ENCODE measurements at places on chromosomes 16 and 17. TPM values are rescaled to one million over a fixed set of nuclear protein-coding genes. Genes with fewer than 3 reads are reported as not detected.

- DNase-seq, result no peak
These were observed 20.0 kb upstream of the GLG1 start for GRCh38 chr16:74626741-74627416.

DNA sequence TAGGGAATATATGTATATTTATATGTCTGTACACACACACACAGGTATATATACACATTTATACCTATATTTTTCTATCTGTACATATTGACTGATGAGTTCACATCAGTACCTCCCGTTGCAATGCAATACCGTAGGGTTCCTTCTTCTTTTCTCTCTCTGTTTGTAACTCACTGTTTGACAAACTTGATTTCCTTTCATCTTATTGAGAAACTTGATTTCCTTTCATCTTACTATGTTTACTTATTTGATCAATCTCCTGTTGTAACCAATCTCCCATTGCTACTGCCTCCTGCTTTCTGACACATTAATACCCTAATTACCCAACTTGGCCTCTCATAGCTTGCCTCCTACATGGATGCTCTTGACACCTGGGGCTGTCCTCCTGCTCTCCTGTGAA lies 49.8 kb downstream of the NFAT5 start:
- DNase-seq, result no peak

- DNase-seq, result no peak
These were observed 48.6 kb upstream of the XYLT1 start for GRCh38 chr16:17519101-17519955.

DNA sequence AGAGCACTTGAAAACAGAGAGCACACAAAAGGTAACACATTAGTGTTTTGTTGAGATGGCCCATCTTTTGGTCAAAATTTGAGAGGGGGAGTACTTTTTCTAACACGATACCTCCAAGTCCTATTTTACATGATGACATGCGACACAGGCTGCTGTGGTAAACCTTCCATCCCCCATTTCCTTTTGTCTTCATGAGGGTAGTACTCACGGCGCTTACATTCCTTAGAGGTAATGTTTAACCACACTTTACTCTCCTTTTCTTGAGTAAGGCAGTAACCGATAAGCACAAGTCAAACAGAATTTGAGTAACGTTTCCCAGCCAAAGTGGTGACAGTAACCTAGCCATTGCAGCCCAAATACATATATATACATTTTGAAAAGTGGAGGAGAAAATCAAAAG lies 35.8 kb upstream of the PITPNM3 start:
- DNase-seq, result no peak

DNA sequence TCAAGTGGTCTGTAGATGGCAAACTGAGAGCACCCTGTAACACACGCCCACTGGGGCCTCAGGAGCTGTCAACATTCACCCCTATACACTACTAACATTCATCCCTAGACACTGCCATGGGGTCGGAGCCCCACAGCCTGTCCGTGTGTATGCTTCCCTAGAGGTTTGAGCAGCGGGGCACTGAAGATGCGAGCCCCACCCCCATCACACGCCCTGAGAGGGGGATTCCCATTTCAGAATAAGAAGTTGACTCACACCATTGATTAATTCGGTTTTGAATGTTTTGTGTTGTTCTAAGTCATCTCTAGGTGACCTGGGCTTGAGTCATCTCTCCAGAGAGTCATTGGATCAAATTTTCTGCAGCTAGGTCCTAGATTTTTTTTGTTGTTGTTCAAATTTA lies 37.3 kb upstream of the MMD start:
- peak; percentile 84 for DNase-seq

GRCh38 chr16:57029161-57030160 lies 40.1 kb downstream of the NLRC5 start:
- peak; percentile 91 for DNase-seq

GRCh38 chr17:41663451-41664171 lies 25.1 kb upstream of the EIF1 start:
- DNase-seq, result no peak

GRCh38 chr17:81566461-81567126 lies 14.4 kb upstream of the FAAP100 start:
- DNase-seq, result peak; percentile 90

- no peak for DNase-seq
These were observed 13.3 kb downstream of the HOXB1 start for GRCh38 chr17:48517478-48517877.

DNA sequence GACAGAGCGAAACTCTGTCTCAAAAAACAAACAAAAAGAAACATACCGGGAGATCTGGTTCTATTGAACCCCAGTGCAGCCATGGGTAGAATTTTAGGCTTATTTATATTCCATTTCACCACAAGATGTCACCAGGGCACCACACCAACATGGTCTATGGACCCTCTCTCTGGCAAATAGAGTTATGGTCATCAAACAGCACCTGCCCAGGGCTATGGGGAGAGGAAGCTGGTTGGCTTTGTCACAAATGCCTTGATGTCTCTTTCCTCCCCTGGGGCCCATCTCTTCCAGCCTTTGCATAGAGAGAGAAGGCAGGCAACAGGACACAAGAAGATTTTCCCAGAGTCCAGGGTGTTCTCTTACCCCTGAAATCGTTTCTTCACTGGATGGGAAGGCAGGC lies 128.4 kb downstream of the WWOX start:
- no peak for DNase-seq

DNA sequence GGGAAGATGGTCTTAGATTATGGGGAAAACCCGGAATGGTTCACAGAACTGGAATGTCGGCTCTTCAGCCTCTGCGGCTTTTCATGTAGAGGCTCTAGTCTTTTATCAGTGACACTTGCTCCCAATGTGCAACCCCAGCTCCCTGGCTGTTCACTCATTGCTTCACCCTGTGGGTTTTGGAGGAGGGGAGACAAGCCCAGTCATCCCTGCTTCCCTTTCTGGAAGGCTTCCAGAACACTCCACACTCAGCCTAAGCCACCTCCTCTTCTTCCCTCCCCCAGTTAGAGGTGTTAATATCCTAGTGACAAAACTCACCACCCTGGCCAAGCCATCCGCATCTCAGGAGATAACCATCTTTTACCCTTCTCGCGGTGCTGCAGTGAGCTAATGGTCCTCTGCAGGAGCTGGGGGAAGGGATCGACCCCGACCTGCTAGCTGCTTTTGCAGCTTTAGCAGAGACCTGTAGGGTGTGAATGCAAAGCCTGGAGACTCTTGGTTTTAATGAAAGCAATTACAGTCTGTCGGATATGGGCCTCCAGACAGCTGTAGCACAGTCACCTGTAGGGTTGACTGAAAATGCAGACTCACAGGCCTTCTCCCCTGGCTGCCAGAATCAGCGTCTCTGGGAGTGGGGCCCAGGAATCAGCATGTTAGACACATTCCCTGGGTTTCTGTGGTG lies 24.3 kb upstream of the LASP1NB start:
- DNase-seq, result peak; percentile 98

DNA sequence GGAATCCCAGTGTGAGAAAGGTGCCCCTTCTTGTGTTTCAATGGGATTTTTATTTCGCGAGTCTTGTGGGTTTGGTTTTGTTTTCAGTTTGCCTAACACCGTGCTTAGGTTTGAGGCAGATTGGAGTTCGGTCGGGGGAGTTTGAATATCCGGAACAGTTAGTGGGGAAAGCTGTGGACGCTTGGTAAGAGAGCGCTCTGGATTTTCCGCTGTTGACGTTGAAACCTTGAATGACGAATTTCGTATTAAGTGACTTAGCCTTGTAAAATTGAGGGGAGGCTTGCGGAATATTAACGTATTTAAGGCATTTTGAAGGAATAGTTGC lies 567 bp downstream of the UBB start:
- no peak for DNase-seq

DNA sequence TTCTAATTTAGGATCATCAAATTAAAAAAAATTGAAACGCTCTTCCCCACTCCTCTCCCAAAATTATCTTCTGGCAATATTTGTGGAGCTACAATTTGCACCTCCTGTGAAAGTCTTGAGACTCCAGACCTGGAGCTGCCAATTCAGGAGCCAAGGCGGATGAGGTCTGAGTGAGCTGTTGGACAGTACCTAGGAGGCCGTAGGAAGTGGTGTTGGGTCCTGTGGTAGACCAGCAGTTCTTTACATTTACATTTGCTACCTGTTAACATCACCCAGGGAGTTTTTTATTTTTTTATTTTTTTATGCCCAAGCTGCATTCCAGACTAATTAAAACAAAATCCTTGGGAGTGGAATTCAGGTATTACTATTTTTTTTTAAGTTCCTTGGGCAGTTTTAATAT lies 271.0 kb downstream of the PHKB start:
- no peak for DNase-seq

GRCh38 chr16:28140788-28141618 lies 70.8 kb downstream of the XPO6 start:
- no peak for DNase-seq

GRCh38 chr16:4884972-4885874 lies 37.9 kb downstream of the UBN1 start:
- DNase-seq, result no peak

DNA sequence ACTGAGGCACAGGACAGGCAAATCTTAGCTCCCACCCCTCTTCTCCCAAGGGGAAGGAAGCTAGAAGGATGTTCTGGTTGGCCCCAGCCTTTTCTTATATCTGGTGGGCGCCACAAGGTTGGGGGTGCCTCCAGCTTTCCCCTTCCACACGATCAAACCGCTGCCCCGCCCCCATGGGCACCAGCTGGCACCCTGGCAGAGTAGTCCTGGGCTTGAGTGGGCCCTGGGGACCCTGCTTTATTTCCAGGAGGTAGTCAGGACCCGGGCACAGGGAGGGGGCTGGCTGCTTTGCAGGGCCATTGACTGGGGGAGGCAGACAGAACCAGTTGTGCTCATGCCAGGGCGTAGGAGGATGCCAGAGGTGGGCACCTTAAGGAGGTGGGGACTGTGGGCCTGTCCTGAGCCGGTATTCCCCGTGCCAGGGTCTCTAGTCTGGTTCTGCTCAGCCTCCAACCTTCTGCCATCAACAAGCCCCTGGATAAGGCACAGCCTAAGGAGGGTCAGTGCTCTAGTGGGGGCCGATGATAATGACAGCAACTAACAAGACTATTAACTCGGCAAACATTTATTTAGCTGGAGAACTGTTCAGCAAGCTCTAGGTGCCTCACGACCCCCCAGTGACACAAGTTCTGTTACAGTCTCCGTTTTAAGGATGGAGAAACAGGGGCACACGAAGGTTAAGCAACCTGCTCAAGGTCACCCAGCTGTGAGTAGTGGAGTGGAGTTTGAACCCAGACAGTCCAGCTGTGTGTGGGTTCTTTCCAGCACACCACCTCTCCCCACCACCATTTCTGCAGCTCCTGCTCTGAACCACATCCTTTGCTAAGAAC lies 7.6 kb upstream of the PPP1R1B start:
- DNase-seq, result no peak

DNA sequence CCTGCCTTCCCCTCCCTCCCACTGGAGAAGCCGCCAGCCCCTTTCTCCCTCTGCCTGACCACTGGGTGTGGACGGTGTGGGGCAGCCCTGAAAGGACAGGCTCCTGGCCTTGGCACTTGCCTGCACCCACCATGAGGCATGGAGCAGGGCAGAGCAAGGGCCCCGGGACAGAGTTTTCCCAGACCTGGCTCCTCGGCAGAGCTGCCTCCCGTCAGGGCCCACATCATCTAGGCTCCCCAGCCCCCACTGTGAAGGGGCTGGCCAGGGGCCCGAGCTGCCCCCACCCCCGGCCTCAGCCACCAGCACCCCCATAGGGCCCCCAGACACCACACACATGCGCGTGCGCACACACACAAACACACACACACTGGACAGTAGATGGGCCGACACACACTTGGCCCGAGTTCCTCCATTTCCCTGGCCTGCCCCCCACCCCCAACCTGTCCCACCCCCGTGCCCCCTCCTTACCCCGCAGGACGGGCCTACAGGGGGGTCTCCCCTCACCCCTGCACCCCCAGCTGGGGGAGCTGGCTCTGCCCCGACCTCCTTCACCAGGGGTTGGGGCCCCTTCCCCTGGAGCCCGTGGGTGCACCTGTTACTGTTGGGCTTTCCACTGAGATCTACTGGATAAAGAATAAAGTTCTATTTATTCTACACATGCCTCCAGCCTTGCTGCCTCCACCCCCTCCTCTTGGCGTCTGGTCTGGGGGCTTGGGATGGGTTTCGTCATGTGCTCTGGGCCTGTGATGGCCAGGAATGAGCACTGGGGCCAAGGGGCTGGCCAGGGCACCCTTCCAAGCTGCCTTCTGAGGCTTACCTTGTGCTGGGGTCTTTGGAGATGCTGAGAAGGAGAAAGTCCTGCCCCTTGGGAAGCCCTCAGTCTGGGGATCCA lies 7.3 kb downstream of the GJD3 start:
- no peak for DNase-seq

DNA sequence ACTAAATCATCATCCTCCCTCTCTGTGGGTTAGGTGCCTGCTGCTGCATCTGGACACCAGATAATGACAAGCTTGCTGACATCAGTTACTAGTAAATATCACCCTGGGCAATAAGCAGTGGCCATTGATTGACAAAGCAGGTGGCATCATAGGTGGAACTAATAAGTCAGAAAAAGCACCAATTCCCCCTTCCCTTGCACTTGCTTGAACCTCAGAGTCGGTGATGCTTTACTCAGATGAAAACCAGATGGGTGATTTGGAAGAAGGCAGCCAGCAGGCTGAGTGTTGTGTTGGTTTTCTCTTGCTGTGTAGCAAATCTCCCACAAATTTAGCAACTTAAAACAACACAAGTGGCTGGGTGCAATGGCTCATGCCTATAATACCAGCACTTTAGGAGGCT lies 146.9 kb upstream of the NOL11 start:
- peak; percentile 10 for DNase-seq

GRCh38 chr17:36980280-36980761 lies 31.6 kb downstream of the AATF start:
- peak; percentile 21 for DNase-seq

DNA sequence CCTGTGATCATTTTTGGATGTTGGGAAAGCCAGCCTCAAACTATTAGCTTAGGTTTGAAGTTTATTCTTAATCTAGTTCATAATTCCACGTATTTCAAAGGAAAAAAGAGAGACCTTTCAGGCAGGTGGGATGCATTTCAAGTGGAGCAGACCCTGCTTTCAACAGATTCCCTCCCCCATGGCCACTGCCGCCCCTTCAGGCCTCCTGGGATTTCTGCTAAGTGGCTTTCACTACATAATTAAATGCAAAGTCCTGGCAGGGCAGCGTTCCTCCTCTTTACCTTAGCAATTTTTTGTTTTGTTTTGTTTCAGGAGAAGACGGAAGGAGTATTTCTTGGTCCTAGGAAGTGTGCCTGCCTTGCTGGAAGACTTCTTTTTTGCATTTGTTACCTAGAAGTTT lies 36.6 kb downstream of the MAF start:
- DNase-seq, result no peak

GRCh38 chr17:77374170-77374936 lies 233.6 kb downstream of the SEC14L1 start:
- DNase-seq, result no peak

DNA sequence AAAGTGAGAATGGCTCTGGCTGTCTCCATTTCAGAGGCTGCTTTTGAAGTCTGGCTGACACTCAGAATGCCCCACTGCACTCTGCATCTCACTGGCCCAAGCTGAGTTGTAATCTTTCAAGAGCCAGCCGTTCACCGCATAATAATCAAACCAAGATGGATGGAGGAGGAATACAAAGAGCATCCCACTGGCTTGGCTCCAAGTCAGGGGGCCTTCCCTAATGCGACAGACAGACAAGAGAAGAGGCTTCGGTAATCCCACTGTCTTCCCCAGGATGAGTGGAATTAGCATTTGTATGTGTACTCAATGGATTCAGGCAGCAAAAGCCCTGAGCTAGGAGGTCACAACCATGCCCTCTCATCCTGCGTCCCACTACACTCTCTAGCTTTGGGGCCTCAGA lies 68.0 kb downstream of the CBLN1 start:
- DNase-seq, result no peak

The TNRC6C gene
- total RNA-seq, result 3.2 TPM

The RIPOR1 gene
- 11.5 TPM for total RNA-seq

The FZD2 gene
- 6.6 TPM for total RNA-seq

The SLC5A11 gene
- total RNA-seq, result not detected

The CHMP6 gene
- total RNA-seq, result 10.5 TPM

The MT1F gene
- 9.0 TPM for total RNA-seq
